Activated CD4-positive, alpha-beta T cell treated with anti-CD3 and anti-CD28 coated beads, Interleukin-2, amount 10 ng/mL, durations not matched to agents 24 days and 14 days (primary cell): ENCODE measurements at places on chromosomes 4 and X. TPM values are rescaled to one million over a fixed set of nuclear protein-coding genes. Genes with fewer than 3 reads are reported as not detected.

Gene NXF2
- total RNA-seq, result not detected in 2 replicates

Gene REPS2
- total RNA-seq, result not detected in 2 replicates

Gene ATRX
- 62.3 and 72.9 TPM in 2 replicates for total RNA-seq

Gene CHRNA9
- total RNA-seq, result not detected in 2 replicates

Gene MAP9
- 6.1 and 6.9 TPM in 2 replicates for total RNA-seq

Gene GYG2
- total RNA-seq, result not detected in 2 replicates

Gene SYTL4
- not detected in 2 replicates for total RNA-seq

Gene NEUROG2
- 0.16 and 0.17 TPM in 2 replicates for total RNA-seq

Gene MAMLD1
- 14.2 and 17.0 TPM in 2 replicates for total RNA-seq

Gene ZCCHC12
- total RNA-seq, result not detected in 2 replicates

Gene MAGEB17
- not detected in 2 replicates for total RNA-seq

Gene MMGT1
- total RNA-seq, result 27.1 and 27.4 TPM in 2 replicates

Gene CPLX1
- 1.0 and 1.7 TPM in 2 replicates for total RNA-seq
